ENCODE measurements at places on chromosomes 7 and 10.
A peak's percentile ranks its signal among the peaks of the same experiment; 100 is the strongest.

GRCh38 chr10:130999376-131000202, 311.9 kb downstream of the TCERG1L start:
- no peak for DNase-seq

DNA sequence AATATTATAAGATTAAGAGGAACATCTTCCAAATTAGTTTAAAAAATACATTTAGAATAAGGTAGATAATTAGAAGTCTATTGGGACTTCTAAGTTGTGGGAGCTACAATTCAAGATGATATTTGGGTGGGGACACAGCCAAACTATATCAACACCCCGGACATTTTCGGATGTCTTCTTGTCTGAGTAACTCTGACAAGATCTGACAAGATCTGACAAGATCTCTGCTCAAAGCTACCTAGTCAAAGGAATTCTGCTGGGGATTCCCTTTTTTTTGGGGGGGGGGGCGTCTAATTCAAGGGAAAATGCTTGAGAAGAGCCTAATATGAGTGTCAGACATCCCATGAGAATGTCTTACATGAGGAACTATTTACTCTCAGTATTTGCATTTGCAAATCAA, 5.2 kb upstream of the AGMO start:
- no peak for DNase-seq

- no peak for DNase-seq
Measured at GRCh38 chr10:119817991-119818888, 54.4 kb downstream of the MCMBP start.

GRCh38 chr10:91002656-91003055, 81.8 kb upstream of the ANKRD1 start:
- DNase-seq = no peak

- DNase-seq = no peak
Measured at GRCh38 chr10:70114902-70115301, 17.7 kb downstream of the AIFM2 start.

GRCh38 chr10:63667596-63668480, 146.6 kb downstream of the REEP3 start:
- no peak for DNase-seq

DNA sequence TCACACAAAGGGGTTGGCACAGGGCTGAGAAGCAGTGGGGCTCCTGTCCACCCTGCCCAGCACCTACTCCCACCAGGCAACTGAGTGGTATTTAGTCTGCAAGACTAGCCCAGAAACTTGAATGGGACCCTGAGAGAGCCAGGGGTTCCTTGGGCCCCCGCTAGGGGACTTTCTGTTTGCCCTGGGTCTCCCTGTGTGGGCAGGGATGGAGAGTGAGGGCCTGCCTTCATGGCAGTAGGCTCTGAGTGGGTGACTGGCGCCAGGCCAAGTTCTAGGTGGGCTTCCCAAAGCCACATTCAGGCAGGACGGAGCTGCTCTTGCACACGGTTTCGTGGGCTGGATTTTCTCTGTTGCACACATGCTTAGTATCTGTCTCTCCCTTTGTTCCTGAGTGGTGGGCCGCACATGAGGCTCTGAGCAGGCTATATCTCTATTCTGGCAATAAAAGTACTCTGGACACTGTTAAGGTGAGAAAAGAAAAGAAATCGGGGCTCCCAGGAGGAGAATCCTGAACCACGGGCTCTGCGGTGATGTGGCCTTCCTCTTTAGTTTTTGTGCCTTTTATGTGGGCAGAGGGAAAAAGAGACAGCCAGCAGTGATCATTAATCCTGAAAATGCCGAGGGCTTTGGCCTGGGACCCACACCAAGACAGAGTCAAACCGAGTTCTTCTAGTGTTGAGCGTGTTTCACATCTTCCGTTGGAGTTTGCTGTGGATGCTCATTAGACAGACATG, 26.9 kb downstream of the IL2RA start:
- no peak for DNase-seq

- no peak for DNase-seq
Measured at GRCh38 chr10:21532694-21533466, 1.2 kb upstream of the MLLT10 start.

DNA sequence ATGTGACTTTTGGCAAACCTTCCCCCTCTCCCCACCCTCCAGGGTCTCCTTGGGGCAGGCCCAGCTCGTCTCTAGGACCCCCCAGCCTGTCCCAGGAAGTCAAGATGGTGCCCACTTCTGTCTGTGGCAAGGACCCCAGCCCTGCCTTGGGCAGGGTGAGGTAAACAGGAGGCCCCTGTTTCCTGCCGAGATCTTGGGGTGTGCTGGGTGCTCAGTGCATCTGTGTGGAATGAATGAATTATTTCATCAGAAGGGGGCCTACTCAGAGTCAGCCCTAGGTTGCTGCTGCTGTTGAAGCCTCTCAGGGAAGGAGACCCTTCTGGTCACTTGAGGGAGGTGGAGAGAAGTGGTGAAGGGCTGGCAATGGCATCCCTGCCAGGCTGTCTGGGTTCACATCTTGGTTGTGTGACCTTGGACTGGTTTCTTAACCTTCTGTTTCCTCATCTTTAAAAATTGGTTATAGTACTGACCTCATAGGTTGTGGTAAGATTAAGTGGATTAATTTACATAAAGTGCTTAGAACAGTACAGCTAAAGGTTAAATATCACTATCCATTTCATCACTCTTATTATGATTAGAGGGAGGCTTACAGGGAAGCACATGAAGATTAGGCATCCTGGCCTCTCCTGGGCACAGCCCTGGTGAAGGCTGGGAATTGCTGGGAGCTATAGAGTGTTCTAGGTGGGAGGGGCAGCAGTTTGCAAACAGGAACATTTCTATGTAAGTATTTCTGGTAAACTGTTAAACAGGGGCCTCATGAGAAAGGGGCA, 67.7 kb downstream of the ZMIZ1 start:
- DNase-seq = no peak

DNA sequence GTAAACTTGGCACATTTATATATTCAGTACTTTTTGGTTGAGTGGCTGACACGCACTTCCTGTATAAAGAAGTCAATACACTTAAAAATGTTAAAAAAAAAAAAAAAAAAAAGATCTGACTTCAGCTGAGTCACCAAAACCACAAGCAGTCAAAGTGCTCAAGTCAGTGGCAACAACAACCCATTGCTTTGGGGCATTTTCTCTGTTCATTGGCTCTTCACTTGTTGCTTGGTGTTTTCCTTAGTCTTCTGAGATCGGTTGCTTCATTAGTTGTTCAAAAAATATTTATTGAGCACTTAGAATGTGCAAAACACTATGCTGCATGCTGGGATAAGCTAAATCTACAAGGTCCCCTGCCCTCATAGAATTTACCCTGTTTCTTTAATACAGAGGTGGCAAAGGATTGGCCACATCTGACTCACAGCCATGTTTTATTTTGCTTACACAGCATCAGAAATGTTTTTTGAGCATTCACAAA, 63.7 kb downstream of the ZNRF2 start:
- peak; percentile 89 for DNase-seq

DNA sequence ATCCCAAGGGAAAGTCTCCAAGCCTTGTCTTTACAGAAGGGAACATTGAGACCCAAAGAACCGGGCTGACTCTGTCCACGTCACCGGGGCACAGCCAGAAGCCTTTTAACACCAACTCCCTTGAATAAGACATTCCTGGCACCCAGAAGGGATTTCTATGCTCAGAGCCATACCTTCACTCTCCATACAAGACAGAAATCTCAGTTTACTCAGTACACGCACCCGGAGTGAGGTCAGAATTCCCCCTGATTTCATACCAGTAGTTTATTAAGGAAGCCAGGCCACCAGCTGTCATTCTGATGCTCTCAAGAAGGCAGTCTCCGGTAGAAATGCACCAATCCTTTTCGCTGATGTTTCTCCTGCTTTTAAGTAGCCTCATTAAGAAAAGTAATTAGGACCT, 134.2 kb upstream of the KCNMA1 start:
- DNase-seq = no peak

- no peak for DNase-seq
Measured at GRCh38 chr10:27252267-27253000, 11.8 kb upstream of the ACBD5 start.

DNA sequence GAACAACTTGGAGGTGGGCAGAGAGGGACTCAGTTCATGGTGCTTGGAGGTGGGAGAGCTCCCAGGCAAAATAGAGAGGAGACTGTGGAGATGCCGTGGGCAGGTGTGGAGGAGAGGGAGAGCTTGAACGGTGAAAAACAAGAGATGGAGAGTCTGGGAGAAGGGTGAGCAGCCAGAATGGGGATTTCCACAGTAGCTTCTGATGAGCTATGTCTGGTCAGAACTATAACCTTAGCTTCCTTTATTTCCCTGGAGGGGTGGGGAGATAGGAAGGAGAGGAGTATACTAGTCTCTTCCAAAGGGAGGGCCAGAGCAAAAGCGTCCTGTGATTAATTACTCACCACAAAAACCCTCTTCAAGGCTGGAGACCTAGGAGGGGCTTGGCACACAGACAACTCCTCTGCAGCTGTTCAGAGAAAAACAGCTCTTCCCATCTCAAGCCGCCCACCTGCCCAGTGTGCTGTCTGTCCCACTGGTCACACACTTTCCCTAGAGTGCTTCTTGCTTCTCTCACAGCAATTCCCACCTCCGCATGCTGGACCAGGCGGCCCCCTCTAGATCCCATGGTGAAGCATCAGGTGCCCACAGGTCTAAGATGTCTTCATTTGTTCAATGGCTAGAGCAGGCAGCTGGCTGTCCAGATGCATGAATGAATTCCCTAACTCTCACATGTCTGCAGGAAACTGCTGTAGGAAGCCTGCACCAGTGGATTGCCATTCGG, 41.9 kb downstream of the TAS2R41 start:
- DNase-seq = no peak

- peak; percentile 21 for DNase-seq
Measured at GRCh38 chr7:100895956-100896731, 456 bp upstream of the ACHE start.

- DNase-seq = no peak
Measured at GRCh38 chr7:82173400-82174021, 270.1 kb downstream of the CACNA2D1 start.

GRCh38 chr7:155551785-155552611, 5.6 kb upstream of the CNPY1 start:
- DNase-seq = no peak

DNA sequence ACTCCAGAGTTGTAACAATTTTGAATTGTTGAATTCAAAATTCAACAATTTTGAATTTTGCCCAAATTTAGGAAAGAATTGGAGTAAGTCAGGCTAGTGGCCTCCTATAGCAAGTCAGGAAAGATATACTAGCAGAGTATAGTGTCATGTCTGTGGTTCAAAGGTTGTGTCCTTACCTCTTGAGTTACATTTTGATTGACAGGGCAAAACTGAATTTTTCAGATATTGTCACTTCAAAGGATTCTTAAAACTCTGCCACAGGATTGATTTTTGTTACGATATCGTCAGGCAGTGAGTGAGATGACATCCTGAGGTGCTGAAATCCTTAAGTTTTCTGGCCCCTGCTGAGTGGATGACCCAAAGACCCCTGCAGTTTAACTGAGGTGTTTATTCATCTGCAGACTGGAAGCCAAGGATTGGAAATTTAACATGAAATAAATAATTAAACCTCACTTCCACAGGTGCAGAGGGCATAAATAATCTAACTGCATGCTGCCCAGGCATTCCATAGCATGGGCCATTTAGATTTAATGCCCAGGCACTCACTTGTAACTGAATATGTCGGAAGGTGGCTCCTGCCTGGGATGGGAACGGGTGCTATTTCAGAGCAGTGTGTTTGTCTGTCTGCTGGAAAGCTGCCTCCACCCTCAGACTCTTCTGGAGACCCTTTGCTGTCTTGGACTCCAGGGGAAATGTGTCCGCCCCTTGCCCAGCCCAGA, 50.8 kb downstream of the RBM20 start:
- no peak for DNase-seq

DNA sequence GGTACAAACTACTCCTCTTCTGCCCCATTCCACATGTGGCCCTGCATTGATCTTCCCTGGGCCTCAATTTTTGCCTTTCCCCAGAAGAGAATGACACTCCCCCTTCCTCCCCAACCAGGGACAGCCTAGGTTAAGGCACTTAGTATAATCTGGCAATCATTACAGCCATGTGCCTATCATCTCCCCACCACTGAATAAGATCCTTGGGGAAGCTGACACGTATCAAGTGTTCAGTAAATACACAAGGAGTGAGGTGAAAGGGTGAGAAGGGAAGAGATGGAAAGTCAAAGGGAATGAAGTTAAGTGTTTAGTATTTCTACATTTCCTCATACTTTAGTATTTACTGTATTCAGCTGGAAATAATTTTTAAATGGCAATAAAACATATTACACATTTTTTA, 31.9 kb downstream of the FBXW4 start:
- no peak for DNase-seq

DNA sequence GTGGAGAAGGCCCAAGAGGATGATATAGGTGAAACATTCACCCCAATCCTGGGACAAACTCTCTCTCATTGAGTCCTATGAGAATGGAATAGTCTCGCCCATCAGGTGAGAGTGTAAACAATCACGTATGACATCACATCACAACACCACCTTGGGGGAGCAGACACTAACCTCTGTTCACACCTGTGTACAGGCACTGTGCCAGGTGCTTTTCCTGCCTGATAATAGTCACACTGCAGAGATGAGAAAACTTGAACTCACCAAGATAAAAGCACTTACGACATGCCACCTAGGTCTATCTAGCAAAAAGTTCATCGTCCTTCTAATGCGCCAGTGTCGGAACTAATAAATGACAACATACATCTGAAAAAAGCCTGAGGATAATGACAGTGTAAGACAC, 187.8 kb downstream of the FAM107B start:
- no peak for DNase-seq

DNA sequence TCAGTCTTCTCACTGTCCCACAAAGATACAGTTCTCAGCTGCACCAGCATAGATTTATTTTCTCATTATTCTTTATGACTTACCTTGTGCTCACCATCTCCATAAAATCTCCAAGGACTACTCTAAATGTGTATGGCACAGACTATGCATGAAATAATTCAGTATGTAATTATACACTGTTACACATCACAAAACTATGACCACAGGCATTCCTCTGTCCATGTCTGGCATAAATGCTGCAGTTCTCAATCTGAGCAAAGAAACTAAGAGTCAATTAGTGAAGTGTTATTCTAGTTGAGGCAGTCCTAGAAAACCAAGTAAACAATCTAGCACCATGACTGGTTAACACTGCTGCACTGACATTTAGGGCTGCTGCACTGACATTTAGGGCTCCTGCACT, 2.7 kb downstream of the CYCS start:
- DNase-seq = no peak

DNA sequence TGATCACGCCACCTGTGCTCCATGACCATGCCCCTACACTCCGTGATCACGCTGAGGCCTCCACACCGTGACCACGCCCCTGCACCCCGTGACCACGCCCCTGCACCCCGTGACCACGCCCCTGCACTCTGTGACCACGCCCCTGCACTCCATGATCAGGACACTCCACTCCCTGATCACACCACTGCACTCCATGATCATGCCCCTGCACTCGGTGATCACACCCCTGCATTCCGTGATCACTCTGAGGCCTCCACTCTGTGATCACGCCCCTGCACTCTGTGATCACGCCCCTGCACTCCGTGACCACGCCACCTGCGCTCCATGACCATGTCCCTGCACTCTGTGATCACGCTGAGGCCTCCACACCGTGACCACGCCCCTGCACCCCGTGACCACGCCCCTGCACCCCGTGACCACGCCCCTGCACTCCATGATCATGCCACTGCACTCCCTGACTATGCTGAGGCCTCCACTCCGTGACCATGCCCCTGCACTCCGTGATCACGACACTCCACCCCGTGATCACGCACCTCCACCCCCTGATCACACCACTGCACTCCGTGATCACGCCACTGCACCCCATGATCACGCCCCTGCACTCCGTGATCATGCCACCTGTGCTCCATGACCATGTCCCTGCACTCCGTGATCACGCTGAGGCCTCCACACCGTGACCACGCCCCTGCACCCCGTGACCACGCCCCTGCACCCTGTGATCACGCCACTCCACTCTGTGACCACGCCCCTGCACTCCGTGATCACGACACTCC, 27.7 kb downstream of the STK32C start:
- no peak for DNase-seq
